ENCODE measurements at places on chromosomes 6 and 20. TPM values are rescaled to one million over a fixed set of nuclear protein-coding genes. Genes with fewer than 3 reads are reported as not detected.

DNA sequence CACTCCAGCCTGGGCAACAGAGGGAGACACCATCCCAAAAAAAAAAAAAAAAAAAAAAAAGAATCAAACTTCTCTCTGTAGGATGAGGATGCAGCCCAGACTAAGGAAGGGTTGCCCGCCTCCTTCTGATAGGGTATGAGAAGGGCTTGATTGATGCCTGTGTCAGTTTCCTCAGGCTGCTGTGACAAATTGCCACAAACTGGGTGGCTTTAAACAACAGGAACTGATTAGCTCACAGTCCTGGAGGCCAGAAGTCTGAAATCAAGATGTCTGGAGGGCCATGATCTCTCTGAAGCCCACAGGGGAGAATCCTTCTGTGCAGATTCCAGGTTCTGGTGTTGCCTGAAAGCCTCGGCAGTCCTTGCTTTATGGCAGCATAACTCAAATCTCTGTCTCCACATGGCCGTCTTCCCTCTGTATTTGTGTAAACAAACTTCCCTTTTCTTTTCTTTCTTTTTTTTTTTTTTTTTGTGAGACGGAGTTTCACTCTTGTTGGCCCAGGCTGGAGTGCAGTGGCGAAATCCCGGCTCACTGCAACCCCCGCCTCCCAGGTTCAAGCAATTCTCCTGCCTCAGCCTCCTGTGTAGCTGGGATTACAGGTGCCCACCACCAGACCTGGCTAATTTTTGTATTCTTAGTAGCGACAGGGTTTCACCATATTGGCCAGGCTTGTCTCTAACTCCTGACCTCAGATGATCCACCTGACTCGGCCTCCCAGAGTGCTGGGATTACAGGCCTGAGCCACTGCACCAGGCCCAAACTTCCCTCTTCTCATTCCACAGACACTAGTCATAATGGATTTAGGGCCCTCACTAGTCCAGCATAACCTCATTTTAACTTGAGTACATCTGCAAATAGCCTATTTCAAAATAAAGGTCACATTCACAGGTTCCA is 11.2 kb upstream of the CDK19 start:
- DNase-seq, result no peak

KHDC1L gene
- not detected for total RNA-seq

DNA sequence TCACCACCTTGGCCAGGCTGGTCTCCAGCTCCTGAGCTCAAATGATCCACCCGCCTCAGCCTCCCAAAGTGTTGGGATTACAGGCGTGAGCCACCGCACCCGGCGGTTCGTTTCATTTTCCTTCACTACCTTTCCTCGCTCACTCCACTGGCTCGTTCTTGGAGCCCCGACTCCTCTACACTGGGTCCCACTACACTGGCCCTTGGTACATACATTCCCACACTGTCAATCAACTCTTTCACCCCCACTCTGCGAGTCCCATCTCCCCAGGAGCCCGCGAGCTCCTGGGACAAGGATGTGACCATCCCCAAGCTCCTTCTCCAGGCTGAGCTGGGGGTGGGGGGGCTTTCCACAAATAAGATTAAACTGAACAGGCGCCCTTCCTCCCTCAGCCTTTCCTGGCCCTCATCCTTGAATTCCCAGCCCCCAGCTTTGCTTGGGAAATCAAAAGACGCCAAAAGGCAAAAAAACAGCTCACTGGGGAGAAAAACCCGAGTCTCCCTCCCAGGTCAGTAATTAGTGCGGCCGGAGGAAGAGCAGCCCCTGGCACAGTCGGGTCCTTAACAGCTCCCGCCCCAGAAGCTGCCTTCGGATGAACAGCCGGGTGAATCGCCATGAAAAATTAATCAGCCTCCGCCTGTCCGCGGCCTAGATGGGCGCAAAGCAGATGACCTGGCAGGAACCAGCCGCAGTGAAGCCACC is 42.8 kb upstream of the LY86 start:
- DNase-seq, result peak; percentile 54

KHDRBS2 gene
- total RNA-seq, result not detected

HFE gene
- total RNA-seq, result 2.0 TPM

DNA sequence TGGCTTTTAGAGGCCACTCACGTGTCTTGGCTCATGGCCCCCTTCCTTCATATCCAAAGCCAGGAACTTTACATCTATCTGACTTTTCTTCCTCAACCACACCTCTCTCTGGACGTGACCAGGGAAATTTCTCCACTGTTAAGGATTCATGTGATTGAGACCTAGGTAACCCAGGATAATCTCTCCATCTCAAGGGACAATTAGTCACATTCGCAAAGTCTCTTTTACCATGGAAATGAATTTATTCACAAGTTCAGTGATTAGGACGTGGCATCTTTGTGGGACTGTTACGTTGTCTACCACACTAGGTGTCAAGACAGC is 227.5 kb upstream of the RAB32 start:
- no peak for DNase-seq

DNA sequence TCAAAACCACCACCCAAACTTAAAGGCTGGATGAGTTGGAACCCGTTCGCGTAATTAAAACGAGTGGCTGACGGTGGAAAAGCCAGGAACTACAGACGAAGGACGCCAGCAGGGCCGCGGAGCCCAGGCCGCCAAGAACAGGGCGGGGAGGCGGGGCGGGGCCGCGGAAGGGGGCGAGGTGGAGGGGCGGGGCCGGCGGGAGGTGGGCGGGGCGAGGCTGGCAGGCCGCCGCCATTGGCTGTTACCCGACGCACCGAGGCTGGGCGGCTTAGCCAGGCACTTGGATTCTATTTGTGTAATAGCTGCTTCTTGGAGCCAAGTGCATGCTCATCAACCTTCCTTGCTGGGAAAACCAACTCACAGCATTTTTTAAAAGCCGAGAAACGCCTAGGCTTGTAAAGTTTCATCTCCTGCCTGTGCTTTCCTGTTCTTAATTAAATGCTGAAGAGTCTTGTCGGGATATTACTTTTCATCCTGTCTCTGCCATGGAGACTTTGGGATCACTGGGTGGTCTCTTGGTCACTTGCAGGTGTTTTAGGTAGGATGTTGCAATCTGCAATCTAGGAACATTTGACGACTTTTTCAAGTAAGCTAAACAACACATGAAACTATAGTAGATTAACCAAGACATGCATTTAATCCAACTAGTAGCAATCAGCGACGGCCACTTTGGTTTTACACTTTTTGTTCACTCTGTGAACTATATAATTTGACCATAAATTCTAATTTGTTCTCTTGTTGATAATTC is 245.0 kb downstream of the ARID1B start:
- peak; percentile 94 for DNase-seq

DNA sequence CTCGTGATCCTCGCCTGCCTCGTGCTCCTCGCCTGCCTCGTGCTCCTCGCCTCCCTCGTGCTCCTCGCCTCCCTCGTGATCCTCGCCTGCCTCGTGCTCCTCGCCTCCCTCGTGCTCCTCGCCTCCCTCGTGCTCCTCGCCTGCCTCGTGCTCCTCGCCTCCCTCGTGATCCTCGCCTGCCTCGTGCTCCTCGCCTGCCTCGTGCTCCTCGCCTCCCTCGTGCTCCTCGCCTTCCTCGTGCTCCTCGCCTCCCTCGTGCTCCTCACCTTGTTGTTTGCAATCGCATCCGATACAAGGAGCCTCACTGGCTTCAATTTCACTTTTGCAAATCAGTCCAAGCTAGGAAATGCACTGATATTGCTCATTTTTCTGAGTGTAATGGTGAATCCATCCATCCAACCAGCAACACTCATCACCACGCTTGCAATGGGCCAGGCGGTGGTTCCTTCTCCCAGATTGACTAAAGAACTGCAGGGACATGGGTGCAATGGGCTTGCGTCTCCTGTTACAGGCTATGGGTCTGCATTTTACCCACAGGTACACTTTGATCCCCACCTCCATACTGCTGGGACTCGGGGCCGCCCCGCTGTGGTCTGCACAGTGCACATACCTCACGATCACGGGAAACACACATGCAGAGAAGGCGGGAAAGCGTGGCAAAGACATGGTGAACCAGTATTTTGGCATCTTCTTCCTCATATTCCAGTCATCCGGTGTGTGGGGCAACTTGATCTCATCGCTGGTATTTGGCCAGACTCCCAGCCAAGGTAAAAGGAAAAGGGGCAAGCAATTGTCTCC is 4.6 kb downstream of the UNC93A start:
- no peak for DNase-seq

IFNGR1 gene
- 31.1 TPM for total RNA-seq

- no peak for DNase-seq
These were observed 1.1 kb upstream of the ZBTB46 start for GRCh38 chr20:63831993-63832686.

GRCh38 chr20:51358032-51358724 is 184.3 kb downstream of the NFATC2 start:
- no peak for DNase-seq

HRH3 gene
- not detected for total RNA-seq

GRCh38 chr6:118249680-118250079 is 298.4 kb upstream of the PLN start:
- DNase-seq, result peak; percentile 16

- no peak for DNase-seq
These were observed 39.6 kb downstream of the DUSP22 start for GRCh38 chr6:331622-332521.

GRCh38 chr6:116408491-116408890 is 37.7 kb downstream of the DSE start:
- DNase-seq, result no peak

OLIG3 gene
- total RNA-seq, result not detected

- peak; percentile 59 for DNase-seq
These were observed 54.4 kb upstream of the CEP85L start for GRCh38 chr6:118705544-118706491.

Data from Daoy (cell line).